Sigmoid colon (tissue), 7 donors: ENCODE measurements at places on chromosomes 6 and 20. TPM values are rescaled to one million over a fixed set of nuclear protein-coding genes. Genes with fewer than 3 reads are reported as not detected.
A peak's percentile ranks its signal among the peaks of the same experiment; 100 is the strongest.

DNA sequence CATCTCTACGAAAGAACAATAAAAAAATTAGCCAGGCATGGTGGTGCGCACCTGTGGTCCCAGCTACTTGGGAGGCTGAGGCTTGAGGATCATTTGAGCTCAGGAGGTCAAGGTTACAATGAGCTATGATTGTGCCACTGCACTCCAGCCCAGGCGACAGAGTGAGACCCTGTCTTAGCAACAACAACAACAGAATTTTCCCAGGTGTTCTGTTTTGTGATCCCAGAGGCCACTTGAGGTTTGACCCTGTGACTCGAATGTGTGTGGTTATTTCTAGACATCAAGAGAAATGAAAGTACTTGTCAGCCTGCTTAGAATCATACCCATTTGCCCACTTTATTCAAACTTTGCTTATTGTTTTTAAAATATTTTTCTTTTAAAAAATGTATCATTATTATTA is 117.6 kb upstream of the CLDN20 start:
- no peak overlapping the region for H3K27ac ChIP-seq
- no peaks in the 10 kb centered on the region for H3K36me3 ChIP-seq
- DNase-seq: no peak
- H3K4me3 ChIP-seq: no peak overlapping the region

- no peaks in the 10 kb centered on the region for H3K36me3 ChIP-seq
- H3K4me1 ChIP-seq: no peaks in the 10 kb centered on the region
- DNase-seq: peak; percentile 54
- peaks cover 6% of the 10 kb centered on the region for H3K27me3 ChIP-seq
- no peak overlapping the region for H3K4me3 ChIP-seq
- H3K27ac ChIP-seq: no peak overlapping the region
Measured at GRCh38 chr6:37615564-37616340, 81.9 kb downstream of the MDGA1 start.

DNA sequence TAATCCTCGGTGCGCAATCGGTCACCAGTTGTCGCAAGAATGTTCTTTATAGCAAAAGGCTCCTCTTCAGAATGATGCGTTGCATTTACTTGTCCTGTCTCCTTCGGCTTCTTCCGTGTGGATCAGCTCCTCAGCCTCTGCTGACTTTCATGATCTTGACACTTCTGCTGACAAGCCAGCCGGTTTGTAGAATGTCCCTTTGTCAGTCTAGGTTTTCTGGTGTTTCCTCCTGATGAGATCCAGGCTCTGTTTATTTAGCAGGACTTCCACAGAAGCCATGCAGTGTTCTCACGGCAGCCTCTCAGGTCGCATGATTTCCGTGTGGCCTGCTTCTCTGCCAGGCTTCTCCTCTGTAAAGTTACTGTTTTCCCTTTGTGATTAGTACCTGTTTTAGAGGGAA is 66.9 kb downstream of the STX11 start:
- H3K27me3 ChIP-seq: no peaks in the 10 kb centered on the region
- peak overlapping the region; percentile 70 for H3K4me3 ChIP-seq
- no peaks in the 10 kb centered on the region for H3K36me3 ChIP-seq
- no peak for DNase-seq
- H3K4me1 ChIP-seq: peaks cover 19% of the 10 kb centered on the region

GRCh38 chr20:60966031-60966430 is 286.0 kb upstream of the CDH4 start:
- H3K4me1 ChIP-seq: no peaks in the 10 kb centered on the region
- no peaks in the 10 kb centered on the region for H3K36me3 ChIP-seq
- no peak overlapping the region for H3K27ac ChIP-seq
- H3K27me3 ChIP-seq: no peaks in the 10 kb centered on the region
- no peak for DNase-seq

DNA sequence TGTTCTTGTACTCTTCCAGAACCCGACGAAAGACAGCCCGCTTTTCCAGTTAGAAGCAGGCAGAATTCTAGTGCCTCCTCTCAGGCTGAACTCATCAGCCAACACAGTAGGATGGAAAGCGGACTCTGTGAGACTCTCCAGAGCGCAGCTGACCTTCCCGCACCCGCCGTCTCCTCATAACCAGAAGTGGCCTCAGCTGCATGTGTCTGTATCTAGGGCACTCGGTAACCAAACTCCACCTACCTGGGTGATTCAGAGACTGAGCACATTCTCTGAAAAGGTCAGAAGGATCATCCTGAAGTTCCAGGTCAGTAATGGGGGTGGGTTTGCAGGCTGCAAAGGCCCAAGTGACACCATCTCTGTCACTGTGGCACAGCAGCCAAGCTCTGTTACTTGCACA is 66.7 kb upstream of the NFATC2 start:
- H3K27ac ChIP-seq: no peak overlapping the region

- H3K27me3 ChIP-seq: no peaks in the 10 kb centered on the region
- H3K4me3 ChIP-seq: no peak overlapping the region
- H3K36me3 ChIP-seq: peaks cover 17% of the 10 kb centered on the region
- H3K27ac ChIP-seq: no peak overlapping the region
- no peaks in the 10 kb centered on the region for H3K4me1 ChIP-seq
- peak; percentile 86 for DNase-seq
Measured at GRCh38 chr6:33768644-33769120, 20.2 kb downstream of the LEMD2 start.

DNA sequence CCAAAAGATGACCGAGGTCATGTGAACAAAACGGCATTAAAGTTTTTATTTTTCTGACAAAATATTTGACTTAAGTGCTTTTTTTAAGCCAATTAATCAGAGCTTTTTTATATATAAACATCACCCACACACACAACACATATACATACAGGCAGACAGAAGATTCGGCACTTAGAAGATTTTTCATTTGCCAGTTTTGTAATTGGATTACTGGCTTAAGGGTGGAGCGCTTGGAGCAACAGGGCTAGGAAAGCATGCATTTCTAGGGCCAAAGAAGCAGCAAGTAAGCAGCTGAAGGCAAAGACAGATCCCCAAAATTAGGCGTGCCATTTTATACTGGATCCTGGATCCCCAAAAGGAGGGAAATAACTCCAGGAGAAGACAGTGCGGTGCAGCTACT is 30.3 kb downstream of the SAMD5 start:
- H3K27ac ChIP-seq: no peak overlapping the region
- H3K4me1 ChIP-seq: no peaks in the 10 kb centered on the region
- DNase-seq: no peak
- H3K27me3 ChIP-seq: no peaks in the 10 kb centered on the region
- no peak overlapping the region for H3K4me3 ChIP-seq
- no peaks in the 10 kb centered on the region for H3K36me3 ChIP-seq

DNA sequence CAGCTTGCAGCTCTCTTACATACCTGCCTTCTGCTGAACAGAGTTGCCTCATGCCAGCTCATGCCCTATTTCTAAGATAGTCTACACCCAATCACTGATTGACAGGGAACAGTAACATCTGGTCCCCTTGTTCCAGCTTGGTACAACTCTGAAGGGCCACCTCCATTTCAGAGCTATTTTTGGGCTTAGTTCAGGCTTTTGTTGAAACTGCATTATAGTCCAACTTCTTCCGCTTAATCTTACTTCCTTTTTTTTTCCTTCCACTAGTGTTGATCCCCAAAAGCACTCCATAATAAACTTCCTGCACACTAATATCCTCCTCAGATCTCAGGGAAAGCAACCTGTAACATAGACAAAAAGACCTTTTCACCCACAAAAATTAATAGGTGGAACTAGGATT is 65.7 kb upstream of the TNFRSF21 start:
- H3K4me3 ChIP-seq: no peak overlapping the region
- H3K27me3 ChIP-seq: no peaks in the 10 kb centered on the region
- H3K27ac ChIP-seq: no peak overlapping the region
- H3K4me1 ChIP-seq: no peaks in the 10 kb centered on the region
- no peaks in the 10 kb centered on the region for H3K36me3 ChIP-seq

GRCh38 chr20:23069108-23069507 is 17.0 kb downstream of the CD93 start:
- no peaks in the 10 kb centered on the region for H3K4me1 ChIP-seq
- no peak for DNase-seq
- no peaks in the 10 kb centered on the region for H3K27me3 ChIP-seq
- H3K36me3 ChIP-seq: no peaks in the 10 kb centered on the region
- H3K27ac ChIP-seq: no peak overlapping the region
- H3K4me3 ChIP-seq: no peak overlapping the region

DNA sequence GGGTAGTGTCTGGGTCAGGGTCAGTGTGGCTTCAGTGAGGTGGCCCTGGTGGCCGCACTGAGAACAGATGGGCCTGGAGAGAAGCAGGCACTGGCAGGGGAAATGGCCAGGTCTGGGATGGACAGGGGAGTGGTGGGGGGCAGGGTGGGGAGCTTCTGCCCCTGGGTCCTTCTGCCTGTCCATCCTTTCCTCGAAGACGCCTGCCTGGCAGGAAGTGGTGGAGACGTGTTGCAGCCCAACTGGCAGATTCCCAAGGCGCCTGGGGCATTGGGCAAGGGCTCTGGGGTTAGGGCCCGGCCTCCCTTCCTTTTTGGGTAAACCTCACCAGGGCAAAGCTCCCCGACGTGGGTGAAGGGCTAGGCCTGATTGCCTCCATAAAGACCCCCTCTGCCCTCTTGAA is 10.4 kb downstream of the SRC start:
- peak overlapping the region; percentile 66 for H3K27ac ChIP-seq
- peaks cover 5% of the 10 kb centered on the region for H3K36me3 ChIP-seq
- DNase-seq: peak; percentile 92

GRCh38 chr6:142784344-142784743 is 160.6 kb downstream of the HIVEP2 start:
- no peak overlapping the region for H3K27ac ChIP-seq
- DNase-seq: no peak
- no peak overlapping the region for H3K4me3 ChIP-seq
- H3K27me3 ChIP-seq: no peaks in the 10 kb centered on the region
- H3K4me1 ChIP-seq: no peaks in the 10 kb centered on the region
- H3K36me3 ChIP-seq: no peaks in the 10 kb centered on the region

GRCh38 chr6:122428781-122429180 is 29.3 kb downstream of the HSF2 start:
- H3K27me3 ChIP-seq: no peaks in the 10 kb centered on the region
- peaks cover 10% of the 10 kb centered on the region for H3K36me3 ChIP-seq
- no peak overlapping the region for H3K4me3 ChIP-seq
- DNase-seq: no peak
- H3K27ac ChIP-seq: no peak overlapping the region
- no peaks in the 10 kb centered on the region for H3K4me1 ChIP-seq

GRCh38 chr6:165915022-165915770 is 252.2 kb upstream of the PDE10A start:
- no peaks in the 10 kb centered on the region for H3K36me3 ChIP-seq
- H3K4me1 ChIP-seq: no peaks in the 10 kb centered on the region
- no peaks in the 10 kb centered on the region for H3K27me3 ChIP-seq
- no peak for DNase-seq
- no peak overlapping the region for H3K27ac ChIP-seq
- no peak overlapping the region for H3K4me3 ChIP-seq

DNA sequence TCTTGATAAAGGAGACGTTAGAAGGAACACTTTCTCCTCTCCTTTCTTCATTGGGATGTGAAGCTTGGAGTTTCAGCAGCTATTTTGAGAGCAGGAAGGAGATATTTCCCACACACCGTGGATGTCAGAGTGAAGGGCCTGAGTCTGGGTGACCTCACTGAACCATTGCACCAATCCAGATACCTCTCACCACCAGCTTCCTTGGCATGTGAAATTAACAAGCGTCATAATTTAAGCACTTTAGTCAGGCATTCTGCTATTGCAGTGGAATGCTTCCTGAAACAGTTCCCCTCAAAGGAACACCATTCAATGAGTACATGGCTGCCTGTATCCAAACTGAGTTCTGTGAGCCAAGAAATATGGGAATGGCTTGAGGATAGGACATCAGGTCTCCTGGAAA is 83.7 kb downstream of the CHMP4B start:
- no peaks in the 10 kb centered on the region for H3K27me3 ChIP-seq
- H3K4me3 ChIP-seq: no peak overlapping the region
- peaks cover 5% of the 10 kb centered on the region for H3K4me1 ChIP-seq
- no peak for DNase-seq
- no peak overlapping the region for H3K27ac ChIP-seq
- H3K36me3 ChIP-seq: no peaks in the 10 kb centered on the region

- H3K27me3 ChIP-seq: no peaks in the 10 kb centered on the region
- no peak overlapping the region for H3K4me3 ChIP-seq
- no peaks in the 10 kb centered on the region for H3K36me3 ChIP-seq
- no peak for DNase-seq
- H3K4me1 ChIP-seq: no peaks in the 10 kb centered on the region
Measured at GRCh38 chr6:82573254-82573972, 209.8 kb downstream of the TPBG start.

DNA sequence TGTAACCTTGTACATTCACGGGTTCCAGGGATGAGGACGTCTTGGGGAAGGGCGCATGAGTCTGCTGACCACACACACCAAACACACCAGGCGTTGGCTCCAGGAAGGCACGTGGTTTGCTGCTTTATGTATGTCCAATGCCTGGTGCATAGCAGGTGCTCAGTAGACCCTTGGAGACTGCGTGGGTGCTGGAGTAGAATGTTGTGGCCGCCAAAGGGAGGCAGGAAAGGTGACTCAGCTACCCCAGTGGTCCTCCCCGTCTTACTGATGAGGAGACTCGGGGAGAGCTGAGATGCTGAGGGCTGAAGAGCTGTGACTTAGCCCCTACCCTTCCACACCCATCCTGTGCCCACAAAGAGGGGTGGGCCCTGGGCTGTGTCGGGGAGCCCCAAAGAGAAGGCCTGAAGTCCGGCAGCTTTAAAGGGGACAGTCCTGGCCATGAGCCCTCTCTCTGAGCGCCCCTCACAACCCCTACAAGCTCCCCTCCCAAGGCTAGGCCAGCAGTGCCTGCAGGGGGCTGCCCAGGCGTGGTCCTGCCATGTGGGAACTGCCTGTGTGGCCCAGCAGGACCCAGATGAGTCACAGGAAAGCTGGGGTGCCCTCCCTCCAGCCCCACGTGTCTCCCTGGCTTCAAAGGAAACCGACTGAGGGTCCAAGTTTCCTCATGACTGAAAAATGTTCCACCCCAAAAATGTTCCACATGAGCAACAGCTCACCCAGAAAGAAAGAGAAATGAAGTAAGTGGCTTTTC is 28.0 kb upstream of the PTGIS start:
- H3K27ac ChIP-seq: peak overlapping the region; percentile 66
- H3K27me3 ChIP-seq: no peaks in the 10 kb centered on the region

- no peak for DNase-seq
- H3K4me1 ChIP-seq: peaks cover 10% of the 10 kb centered on the region
- no peak overlapping the region for H3K27ac ChIP-seq
- no peak overlapping the region for H3K4me3 ChIP-seq
Measured at GRCh38 chr20:663315-664090, 10.5 kb upstream of the SRXN1 start.

- H3K36me3 ChIP-seq: no peaks in the 10 kb centered on the region
- DNase-seq: no peak
Measured at GRCh38 chr20:20371083-20371482, 3.2 kb downstream of the INSM1 start.

LY86 gene
- total RNA-seq: 2.7 TPM

ZSCAN31 gene
- total RNA-seq: 26.2 TPM

GJA10 gene
- total RNA-seq: not detected

FAM209B gene
- not detected for total RNA-seq

RIPK1 gene
- total RNA-seq: 19.7 TPM

EPHA7 gene
- 134 TPM for total RNA-seq

AIF1 gene
- total RNA-seq: 59.6 TPM

AVP gene
- total RNA-seq: not detected
